RCC 7860 (cell line): ENCODE measurements at places on chromosomes 4 and X.
A peak's percentile ranks its signal among the peaks of the same experiment; 100 is the strongest.

DNA sequence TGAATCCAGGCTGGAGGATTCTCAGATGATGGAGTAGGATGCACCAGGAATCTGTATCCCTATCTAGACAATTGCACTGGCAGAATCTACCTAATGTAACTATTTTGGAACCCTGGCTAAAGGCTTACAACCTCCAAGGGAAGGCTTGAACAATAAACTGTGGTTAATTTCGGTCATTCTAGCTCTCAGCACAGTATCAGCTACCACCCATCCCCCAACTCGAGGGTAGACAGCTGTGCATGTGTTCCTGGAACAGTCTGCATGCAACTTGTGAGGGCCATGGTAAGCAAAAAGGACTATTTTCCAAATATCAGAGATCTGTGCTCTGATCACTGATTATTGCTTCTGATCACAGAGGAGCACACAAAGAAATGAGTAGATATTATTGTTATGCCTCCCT is 34.0 kb downstream of the ELF2 start:
- DNase-seq: no peak

DNA sequence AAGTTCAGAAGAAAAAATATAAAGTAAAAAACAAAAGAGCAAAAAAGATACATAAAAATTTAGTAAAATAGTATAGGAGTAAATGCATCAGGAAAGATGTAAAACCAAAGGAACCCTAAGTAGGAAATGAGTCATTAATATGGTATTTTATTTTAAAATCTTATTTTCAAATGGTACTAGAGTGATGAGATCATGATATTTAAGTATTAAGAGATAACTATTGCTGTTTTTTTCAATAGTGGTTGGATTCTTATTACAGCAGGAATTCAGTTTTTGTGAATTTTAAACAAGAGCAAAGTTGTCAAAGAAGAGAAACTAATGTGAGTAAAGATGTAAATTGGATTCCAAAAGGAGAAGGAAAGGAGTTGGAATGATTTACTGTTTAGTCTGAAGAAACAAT is 20.0 kb downstream of the EMCN start:
- no peak for DNase-seq

DNA sequence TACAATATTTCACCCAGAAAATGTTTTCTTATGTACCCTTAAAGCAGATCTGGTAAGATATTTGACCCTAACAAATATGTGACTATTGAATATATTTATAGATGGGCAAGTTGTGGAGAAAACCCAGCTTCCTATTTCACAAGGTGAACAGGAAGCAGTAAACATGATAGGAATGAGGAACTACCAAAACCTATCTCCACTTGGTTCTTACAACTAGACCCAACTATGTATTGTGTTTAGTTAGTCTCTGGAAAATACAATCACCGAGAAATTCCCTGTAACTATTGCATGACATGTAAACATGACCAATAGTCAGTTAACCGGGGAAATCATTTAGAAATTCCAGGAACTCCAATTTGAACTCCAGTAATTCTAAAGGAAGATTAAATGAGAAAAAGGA is 8.4 kb upstream of the RXFP1 start:
- DNase-seq: no peak

GRCh38 chrX:70219938-70220764 is 14.3 kb upstream of the AWAT1 start:
- DNase-seq: peak; percentile 3

DNA sequence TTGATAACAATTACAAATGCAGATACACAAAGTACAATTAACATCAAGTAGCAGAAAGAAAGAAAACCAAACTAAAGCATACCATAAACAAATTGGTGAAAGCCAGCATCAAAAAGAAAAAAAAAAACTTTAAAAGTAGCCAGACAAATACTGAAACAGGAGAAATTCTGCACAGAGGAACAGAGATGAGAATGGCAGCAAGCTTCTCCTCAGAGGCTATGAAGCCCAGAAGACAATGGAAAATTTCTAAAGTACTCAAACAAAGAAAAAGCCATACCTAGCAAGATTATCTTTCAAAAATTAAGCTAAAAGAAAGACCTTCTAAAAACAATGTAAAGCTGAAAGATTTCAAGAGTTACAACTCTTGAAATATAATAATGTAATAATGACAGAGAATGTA is 471.3 kb downstream of the SPOCK3 start:
- DNase-seq: no peak

GRCh38 chr4:22407361-22407760 is 108.5 kb downstream of the ADGRA3 start:
- DNase-seq: no peak

DNA sequence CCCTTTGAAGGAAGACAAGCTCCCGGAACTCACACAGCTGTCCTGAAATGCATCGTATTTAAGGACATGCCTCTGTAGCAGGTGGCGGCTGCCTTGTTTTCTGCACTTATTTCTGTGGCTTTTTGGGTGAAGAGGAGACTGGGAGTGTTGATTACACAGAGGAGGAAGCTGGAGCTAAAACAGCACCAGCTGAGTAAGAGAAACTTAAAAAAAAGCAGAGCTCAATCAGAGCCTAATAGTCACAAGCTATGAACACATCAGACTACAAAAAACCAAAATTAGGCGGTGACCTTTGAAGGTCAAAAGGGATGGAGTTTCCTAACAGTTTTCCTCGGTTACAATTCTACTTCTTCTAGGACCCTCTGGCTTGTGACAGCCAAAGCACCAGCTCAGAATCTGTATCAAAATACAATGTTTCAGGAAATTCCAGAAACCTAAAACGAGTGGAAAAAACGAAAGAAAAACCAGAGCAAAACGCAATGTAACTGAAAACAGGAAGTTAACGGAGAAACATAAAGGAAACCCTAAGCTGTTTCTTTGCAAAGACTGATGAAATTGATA is 13.5 kb downstream of the PRKX start:
- no peak for DNase-seq

GRCh38 chr4:163121689-163122088 is 45.0 kb downstream of the NAF1 start:
- no peak for DNase-seq

DNA sequence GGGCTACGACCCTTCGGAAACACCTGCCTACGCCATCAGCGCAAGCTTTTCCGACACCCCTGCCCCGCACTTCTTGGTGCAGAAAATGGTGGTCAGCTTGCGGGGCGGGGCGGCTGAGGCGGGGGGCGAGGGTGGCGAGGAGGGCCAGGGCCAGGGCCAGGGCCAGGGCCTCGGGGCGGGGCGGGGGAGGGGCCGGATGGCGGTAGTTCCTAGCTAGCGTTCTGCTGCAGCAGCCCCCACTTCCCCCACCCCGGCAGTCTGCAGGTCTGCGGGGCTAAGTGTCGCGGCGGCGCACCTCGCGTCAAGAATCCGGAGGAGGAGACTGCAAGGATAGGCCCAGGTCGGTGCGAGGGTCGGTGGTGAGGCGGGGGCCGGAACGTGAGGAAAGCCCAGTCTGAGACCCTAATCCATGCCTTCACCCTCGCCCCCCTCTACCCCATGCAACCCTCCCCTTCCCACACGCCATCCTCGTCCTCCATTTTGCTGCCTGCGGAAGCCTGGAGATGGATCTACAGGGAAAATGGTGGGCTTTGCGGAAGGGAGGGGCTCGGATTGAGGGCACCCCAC is 600 bp downstream of the BEX4 start:
- DNase-seq: no peak

- DNase-seq: peak; percentile 85
These were observed 162.4 kb upstream of the GPRIN3 start for GRCh38 chr4:89469930-89470375.

- DNase-seq: no peak
These were observed 517.1 kb downstream of the PCDH7 start for GRCh38 chr4:31237233-31237632.

GRCh38 chr4:188930822-188931221 is 791.6 kb downstream of the TRIML1 start:
- no peak for DNase-seq

DNA sequence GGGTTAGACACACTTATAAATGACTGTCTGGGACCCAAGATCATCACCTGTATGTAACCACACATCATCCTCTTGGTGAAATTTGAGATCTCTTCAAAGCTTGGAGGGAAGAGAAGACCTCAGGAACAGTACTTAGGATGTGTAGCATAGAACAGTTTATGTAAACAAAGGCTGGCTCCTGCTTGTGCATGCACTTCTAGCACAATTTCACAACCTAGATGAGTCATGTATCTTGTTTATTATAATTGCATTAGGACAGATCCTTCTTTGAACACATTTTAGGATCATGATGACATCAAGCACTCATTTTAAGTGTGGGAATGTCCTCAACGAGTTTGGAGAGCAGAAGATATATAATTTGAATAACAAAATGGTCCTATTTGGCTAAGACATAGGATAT is 26.3 kb upstream of the ZMAT1 start:
- no peak for DNase-seq

DNA sequence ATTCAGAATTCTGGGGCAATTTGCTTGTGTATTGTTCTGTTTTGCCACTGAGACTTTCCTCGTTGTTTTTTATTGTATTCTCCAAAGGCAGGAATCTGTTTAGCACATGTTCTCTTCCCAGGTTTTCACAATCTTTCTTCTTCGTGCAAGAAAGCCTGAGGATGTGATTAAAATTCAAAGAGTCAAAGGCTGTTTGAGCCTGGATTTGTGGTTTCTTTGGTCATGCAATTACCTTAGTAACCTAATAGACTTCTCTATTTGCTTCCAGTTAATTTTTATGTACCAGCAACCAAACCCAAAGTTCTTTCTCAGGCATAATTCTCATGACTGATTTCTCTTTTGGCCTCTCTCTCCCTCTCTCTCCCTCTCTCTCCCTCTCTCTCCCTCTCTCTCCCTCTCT is 1420.1 kb upstream of the TENM3 start:
- no peak for DNase-seq

DNA sequence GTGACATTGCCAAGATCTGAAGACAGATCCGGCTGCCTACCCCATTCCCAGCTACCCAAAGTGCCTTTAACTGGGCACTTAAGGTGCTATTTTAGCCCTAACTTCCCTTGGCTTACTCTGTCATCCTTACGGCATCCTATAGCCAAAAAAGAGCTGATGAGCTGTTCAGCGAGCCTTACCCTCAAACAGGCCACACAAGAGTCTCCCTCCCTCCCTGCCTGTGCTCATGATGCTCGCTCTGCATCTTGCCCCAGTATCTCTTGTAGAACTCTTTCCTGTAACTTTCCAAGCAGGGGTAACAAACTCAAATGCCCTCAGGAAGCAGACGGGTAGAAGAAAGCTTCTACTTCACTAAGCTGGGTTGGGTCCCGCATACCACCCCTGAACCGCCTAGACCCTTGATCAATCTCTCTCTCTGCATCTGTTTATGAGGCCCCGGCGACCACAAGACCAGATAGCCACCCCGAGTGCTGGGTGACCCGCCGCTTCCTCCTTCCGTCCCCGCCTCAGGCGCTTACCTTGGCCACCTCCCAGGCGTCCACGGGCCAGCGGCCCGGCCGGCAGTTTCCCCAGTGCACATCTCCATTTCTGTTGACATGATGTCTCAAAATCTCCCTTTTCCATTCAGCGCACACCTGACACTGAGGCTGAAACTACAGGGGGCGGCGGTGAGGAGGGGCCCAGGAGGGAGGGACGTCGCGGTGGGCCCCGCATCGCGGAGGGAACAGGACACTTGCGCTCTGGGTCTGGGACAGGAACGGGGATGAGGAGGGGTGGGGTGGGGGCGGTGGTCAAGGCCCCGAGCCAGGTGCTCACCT is 663 bp downstream of the CXorf38 start:
- no peak for DNase-seq

GRCh38 chrX:25020391-25020904 is 4.7 kb upstream of the ARX start:
- DNase-seq: no peak

DNA sequence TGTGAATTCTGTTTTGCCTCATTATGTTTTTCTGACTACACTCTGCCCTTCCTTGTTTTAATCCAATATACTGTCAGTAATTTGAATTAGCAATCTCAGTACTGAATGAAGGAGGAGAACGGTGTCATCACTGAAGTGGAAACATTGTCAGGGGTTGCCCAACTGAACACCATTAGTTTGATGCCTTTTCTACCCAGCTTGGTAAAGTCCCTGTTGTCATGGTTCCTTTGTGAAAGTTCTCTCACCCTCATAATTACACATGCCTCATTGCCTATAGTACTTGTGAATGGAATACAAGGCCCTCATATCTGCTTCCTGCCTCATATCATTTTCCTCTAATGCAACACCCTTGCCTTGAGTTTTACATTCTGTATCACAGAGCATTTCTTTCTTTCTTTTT is 76.9 kb downstream of the RRAGB start:
- DNase-seq: no peak

- no peak for DNase-seq
These were observed 183.1 kb upstream of the ARX start for GRCh38 chrX:25198891-25199290.

GRCh38 chr4:18932730-18933339 is 911.3 kb upstream of the LCORL start:
- DNase-seq: no peak

DNA sequence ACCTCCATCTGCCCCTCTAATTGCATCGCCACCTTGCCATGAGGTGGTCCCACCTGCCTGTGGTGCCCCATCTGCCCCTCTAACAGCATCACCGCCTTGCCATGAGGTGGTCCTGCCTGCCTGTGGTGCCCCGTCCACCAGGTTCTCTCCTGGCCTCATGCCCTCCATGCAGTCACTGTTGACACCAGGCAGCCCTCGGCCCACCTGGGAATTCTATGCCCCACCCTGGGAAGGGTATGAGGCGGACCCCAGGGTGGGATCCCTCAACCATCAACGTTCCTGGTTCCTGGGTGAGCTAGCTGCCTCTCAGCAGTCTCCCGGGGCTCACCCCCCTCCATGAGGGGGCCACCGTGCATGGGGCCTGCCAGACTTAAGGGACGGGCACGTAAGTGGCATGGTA is 38.9 kb downstream of the ACOX3 start:
- no peak for DNase-seq

DNA sequence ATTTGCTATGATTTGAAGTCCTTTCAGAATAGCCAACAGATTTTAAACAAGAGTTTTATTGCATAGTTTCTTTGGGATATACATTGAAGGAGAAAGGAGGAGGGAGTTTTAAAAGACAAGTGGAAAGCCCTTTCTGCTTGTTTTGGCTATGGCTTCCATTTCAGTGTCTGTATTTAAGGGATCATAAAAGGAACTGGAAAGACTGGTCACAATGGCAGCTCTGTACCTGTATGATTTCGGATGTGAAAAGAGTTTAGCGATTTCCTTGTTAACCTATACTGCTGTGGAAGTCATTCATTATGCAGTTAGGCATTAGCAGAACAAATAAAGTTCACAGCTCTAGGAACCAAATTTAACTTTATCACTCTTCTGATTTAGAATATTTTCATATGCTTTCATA is 60.7 kb downstream of the TET2 start:
- DNase-seq: no peak

- no peak for DNase-seq
These were observed 16.8 kb downstream of the RASGEF1B start for GRCh38 chr4:81454948-81455347.

DNA sequence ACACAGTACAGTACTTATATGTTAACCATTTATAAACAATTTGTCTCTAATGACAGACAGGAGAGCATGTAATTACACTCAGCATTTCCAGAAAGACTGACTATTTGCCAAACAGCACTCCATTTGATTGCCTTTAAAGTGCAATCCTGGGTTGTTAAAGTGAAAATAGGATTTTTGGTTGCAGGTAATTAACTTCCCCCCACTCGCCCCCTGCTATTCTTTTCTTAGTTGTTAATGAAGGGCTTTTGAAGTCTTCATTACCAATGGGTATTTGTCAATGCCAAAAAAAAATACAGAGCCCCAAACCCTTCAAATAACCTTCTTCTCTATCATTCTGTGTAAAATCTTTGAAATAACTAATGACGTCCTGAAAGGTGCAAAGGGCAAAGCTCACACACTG is 825.6 kb downstream of the STPG2 start:
- no peak for DNase-seq
